ENCODE measurements at places on chromosomes 11 and 22. TPM values are rescaled to one million over a fixed set of nuclear protein-coding genes. Genes with fewer than 3 reads are reported as not detected.

The MS4A2 gene
- not detected for total RNA-seq

The UBQLN3 gene
- not detected for total RNA-seq

The ABCG4 gene
- total RNA-seq, result 0.36 TPM

The ESAM gene
- total RNA-seq, result 10.5 TPM

The RTN4R gene
- 9.3 TPM for total RNA-seq

The ZNF280B gene
- 1.6 TPM for total RNA-seq

The RASD2 gene
- total RNA-seq, result 1.3 TPM

The NKAPD1 gene
- total RNA-seq, result 13.1 TPM

The DRICH1 gene
- not detected for total RNA-seq

The RAB38 gene
- total RNA-seq, result 1.0 TPM

The CCDC116 gene
- not detected for total RNA-seq
